ENCODE measurements at places on chromosomes 2 and 18.

GRCh38 chr2:106272216-106272807 is 78.2 kb upstream of the UXS1 start:
- DNase-seq = no peak

GRCh38 chr2:52465287-52465686 is 1302.3 kb upstream of the CHAC2 start:
- DNase-seq = no peak

GRCh38 chr2:192333642-192334041 is 138.9 kb upstream of the TMEFF2 start:
- no peak for DNase-seq

- DNase-seq = no peak
These were observed 448.7 kb upstream of the HNRNPA3 start for GRCh38 chr2:176763851-176764404.

DNA sequence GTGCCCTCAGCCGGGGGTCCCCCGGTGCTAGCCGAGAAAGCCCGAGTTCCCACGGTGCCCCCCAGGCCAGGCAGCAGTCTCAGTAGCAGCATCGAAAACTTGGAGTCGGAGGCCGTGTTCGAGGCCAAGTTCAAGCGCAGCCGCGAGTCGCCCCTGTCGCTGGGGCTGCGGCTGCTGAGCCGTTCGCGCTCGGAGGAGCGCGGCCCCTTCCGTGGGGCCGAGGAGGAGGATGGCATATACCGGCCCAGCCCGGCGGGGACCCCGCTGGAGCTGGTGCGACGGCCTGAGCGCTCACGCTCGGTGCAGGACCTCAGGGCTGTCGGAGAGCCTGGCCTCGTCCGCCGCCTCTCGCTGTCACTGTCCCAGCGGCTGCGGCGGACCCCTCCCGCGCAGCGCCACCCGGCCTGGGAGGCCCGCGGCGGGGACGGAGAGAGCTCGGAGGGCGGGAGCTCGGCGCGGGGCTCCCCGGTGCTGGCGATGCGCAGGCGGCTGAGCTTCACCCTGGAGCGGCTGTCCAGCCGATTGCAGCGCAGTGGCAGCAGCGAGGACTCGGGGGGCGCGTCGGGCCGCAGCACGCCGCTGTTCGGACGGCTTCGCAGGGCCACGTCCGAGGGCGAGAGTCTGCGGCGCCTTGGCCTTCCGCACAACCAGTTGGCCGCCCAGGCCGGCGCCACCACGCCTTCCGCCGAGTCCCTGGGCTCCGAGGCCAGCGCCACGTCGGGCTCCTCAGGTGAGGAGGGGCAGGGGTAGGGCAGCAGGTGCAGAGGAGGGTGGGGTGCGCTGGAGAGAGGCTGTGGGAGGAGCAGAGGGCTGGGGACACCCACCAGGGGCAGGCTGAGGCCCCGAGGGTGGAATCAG is 14.1 kb upstream of the GMPPA start:
- DNase-seq = no peak

- no peak for DNase-seq
These were observed 80.5 kb downstream of the VRK2 start for GRCh38 chr2:58127111-58127510.

DNA sequence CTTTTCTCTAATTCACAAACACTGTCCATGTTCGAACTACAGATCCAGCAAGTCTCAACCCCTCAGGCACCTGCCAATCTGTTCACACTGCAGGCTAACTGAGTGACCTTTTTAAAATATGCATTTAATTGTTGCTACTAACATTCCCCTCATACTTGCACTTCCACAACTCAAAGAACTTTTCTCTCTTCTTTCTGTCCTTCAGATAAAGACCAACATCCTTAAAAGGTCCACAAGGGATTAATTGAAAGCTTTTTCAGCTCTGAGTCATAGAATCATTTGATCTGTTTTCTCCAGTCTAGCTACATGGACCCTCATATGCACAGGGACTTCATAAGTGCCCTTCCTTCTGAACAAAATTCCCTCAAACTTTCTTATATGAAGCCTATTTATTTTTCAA is 1321.2 kb downstream of the DPP10 start:
- DNase-seq = no peak

- no peak for DNase-seq
These were observed 8.2 kb upstream of the SMAD7 start for GRCh38 chr18:48958951-48959350.

DNA sequence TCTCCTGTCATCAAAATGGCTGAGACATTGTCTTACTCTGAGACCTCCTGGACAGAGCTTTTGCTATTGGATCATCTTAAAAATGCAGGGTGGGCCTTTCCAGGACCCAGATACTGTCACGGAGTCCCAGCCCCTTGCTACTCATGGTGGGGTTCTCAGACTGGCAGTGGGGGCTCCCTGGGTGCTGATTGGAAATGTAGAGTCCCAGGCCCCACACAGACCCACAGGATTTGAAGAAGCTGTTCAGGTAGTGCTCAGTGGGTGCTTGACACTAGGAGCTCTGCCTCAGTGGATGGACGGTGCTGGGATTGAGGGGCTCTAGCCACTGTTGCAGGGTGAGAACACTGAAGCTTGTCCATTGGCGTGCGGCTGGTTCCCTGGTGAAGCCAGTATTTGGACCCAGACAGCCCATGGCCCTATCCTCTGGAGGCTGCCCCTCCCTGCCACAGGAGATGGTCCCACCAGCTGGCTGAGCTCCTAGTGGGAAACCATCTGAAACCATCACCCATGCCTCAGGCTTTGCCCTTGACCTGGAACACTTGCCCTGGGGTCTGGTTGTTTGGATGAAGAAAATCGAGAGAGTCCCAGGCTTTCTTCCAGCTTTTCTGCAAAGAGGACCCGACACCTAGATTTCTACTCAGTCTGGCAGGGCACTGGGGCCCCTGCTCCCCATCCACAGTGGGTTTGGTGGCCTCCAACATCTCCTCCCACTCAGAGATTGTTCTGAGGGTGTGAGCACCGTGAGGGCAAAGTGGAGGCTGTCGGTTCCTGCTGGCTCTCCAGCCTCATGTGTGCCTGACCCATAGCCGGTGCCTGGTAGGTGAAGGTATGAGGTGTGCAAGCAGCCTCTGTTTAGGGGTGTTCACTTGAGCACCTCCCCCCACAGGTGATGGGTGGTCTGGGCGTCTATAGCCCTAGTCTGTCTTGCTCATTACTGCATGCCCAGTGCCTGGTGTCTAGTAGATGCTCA is 30.1 kb downstream of the MROH2A start:
- no peak for DNase-seq

DNA sequence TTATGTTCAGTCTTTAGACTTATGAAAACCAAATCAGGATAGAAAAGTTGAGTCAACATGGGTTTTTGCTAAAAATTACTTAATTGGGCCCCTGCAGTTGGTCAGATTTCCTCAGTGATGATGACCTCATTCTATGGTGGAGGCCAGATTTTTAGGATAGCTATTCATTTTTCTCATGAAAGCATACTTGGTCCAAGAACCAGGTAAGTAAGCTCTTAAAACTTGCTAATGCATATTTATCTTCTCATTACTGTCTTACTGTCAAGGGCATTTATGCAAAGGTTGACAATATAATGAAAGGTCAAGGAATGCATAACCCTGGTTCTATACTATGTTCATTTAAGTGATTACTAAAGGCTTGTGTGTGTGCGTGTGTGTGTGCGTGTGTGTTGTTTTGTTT is 650.6 kb downstream of the SATB2 start:
- no peak for DNase-seq

- DNase-seq = no peak
These were observed 1303.8 kb upstream of the NRXN1 start for GRCh38 chr2:52335727-52336126.

All from cardiac fibroblast (primary cell).